ENCODE measurements at places on chromosomes 3 and 15.

DNA sequence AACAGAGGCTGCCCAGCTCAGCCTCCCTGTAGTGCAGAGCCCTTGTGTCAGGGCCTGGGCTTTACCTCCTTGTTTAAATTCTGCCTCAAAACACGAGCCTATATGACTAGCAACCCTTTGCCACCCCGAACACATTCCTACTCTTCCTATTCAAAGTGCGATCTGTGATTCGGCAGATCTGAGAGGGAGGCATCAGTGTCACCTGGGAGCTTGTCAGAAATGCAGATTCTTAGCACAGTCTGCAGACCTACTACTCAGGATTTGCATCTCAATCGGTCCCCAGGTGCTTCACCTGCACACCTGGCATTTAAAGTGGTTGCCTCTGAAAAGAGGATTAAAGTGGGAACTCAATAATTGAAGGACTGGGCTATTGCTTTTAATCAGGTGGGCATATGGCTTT lies 273.2 kb upstream of the TOPAZ1 start:
- DNase-seq: no peak

- no peak for DNase-seq
These were observed 69.8 kb downstream of the SQOR start for GRCh38 chr15:45704329-45705249.

DNA sequence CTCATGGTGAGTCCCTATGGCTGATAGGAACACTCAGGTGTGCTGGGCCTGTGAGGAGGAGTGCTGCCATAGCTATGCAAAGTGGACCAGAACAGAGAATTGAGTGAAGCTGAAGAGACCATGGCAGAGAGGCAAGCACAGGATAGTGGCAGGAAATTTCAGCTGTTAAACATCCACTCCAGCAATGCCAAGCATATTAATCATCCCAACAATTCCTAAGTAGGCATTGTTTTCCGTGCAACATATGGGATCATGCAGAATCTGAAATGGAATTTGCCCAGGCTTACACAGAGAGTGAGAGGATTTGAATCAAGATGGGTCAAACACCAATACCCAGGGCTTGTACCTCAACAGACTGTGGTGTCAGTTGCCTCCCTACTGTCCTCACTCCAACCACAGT lies 582.6 kb upstream of the UBE2E2 start:
- no peak for DNase-seq

- no peak for DNase-seq
These were observed 405.5 kb upstream of the CNTN4 start for GRCh38 chr3:1693145-1693544.

Data from hypothalamus (tissue), 51 donors.